ENCODE measurements at places on chromosomes 3 and 15. TPM values are rescaled to one million over a fixed set of nuclear protein-coding genes. Genes with fewer than 3 reads are reported as not detected.

Gene LRTM1
- total RNA-seq: 0.47 TPM

Gene ZBED2
- total RNA-seq: 52.2 TPM

Gene SEMA5B
- total RNA-seq: 0.99 TPM

Gene SOX14
- total RNA-seq: 0.09 TPM

DNA sequence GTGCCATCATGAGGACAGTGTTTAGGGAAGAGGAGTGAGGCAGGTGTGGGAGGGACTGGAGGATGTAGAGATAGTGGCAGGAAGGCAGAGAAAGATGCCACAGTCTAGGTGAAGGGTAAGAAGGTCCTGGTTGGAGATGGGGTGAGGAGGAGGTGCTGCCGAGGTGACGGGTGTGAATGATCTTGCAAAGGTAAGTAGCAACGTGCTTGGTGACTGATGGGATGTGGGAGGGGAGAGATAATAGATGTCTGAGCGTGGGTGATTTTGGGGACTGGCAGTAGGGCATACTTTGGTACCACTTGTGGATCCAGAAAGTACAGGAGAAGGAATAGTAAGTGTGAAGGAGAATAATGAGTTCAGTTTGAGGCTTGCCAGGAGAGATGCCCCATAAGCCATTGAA lies 27.2 kb downstream of the EPHB3 start:
- no peak for DNase-seq

DNA sequence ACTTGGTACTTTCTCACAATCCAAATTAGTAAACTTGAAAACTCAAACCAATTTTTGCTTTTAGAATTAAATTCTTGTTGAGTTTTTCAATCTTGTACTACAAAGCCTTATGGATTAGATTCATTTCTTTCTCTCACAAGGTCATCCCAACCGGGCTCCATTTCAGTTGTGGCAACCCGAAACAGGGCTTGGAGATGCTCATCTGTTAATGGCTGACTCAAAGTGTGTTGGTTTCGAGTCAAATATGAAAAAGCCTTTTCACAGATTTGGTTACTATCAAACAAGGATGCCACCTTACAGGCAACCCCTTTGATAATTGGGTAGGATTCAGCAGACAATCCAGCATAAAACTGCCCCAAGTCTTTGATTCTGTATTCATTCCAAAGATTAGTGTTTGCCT lies 1.8 kb downstream of the EPM2AIP1 start:
- no peak for DNase-seq

DNA sequence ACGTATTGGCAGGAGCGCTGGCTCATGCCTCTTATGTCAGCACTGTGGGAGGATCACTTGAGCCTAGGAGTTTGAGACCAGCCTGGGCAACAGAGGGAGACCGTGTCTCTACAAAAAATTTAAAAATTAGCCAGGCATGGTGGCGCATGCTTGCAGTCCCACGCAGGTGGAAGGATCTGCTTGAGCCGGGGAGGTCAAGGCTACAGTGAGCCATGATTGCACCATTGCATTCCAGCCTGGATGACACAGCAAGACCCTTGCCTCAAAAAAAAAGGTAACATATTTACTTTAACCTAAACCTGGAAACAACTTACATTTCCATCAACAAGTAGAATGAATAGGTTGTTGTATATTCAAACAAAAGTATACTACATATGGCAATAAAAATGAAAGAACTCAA lies 78.1 kb downstream of the HERC2 start:
- no peak for DNase-seq

Gene ALPK3
- total RNA-seq: 1.1 TPM

DNA sequence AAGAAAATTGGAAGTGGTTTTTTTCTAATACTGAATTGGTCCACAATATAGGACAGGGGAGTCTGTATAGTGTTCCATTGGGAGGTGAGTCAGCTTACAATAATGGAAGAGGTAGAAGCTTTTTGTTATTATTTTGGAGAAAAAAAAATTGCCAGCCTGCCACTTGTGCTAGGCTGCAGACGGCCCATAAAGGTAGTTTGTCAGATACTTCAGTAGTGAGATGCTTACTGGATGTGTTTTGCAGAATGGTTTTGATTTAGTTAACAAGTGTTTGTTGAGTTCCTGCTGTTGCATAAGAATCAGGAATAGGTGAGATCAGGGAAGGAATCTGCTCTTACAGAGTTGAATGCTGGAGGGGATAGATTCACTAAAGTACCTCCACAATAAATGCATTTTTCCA lies 1.0 kb downstream of the DTWD1 start:
- DNase-seq: no peak

DNA sequence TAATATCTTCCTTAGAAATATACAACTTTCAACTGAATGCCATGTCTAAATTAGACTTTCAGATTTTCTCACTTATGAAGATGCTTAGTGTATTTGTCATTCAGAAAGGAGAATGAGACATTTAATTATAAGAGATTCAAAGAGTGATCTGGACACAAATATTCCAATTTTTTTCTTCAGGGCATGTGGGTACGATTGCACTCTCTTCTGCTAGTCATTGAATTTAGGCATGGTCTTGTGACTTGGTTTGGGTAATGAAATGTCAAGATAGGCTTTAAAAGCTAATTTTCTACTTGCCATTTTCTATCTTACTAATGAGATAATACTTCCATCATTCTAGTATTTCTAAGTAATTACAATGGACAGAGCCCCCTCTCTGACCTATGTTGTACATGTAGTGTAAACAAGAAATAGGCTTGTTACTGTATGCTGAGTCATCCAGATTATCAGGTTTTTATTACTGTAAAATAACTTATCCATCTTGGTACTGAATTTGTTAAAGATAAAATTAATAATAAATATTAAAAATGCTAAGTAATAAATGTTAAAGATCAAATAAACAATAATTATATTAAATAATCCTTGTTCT lies 770.8 kb upstream of the BCHE start:
- DNase-seq: no peak

Gene C2CD4A
- total RNA-seq: 0.66 TPM

Gene MED12L
- 1.7 TPM for total RNA-seq

Gene CGNL1
- 5.9 TPM for total RNA-seq

GRCh38 chr3:126245811-126246727 lies 65.7 kb upstream of the ALDH1L1 start:
- DNase-seq: no peak

DNA sequence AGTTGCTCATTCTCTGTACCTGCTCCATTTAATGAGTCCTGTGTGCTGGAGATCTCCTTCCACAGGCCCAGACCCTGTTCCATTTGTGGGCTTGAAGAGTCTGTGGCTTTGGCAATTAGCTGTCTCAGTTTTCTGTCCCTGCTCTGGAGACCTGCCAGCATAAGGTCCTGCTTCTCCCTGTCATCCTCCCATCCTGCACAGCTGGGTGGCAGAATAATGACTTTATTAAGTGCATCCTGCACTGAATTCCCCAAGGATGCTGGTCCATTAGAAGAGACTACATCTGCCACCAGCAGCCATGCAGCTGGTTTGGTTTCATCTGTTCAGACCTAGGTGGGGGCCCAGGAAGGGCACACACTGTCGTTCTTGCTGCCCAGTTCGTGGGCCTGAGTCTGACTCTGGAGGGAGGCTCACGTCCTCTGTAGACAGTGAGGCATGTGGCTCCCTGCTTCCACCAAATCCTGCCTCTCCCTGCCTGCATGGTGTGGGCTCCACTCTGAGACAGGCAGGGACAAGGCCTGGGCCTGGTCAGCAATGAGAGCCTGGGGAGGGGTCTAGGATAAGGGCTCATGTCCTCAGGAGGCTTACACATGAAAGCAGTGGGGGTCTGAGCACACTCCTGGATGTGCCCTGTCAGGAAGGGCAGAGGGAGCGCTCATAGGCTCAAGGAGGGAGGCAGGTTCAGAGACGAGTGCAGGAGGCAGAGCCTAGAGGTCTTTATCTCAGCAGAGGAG lies 78.4 kb upstream of the PRR23E start:
- no peak for DNase-seq

- DNase-seq: no peak
Observed at GRCh38 chr15:83846847-83847246, 192.9 kb downstream of the ADAMTSL3 start.

DNA sequence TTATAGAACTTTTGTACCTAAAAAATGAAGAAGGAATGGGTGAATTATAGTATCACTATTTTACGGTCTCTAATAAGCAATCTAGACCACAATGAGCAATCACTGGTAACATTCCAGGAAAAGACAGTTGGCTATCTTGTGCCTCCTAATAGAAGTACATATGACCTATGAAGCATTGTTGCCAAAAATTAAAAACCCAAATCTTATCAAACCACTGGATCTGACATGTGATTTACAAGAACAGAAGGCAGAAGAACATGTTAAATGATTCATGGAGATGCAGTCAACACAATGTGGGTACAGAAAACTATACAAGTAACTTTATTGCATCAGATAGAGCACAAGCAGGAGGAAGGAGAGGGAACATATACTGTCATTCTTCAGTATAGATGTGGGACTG lies 14.5 kb upstream of the HYKK start:
- no peak for DNase-seq

DNA sequence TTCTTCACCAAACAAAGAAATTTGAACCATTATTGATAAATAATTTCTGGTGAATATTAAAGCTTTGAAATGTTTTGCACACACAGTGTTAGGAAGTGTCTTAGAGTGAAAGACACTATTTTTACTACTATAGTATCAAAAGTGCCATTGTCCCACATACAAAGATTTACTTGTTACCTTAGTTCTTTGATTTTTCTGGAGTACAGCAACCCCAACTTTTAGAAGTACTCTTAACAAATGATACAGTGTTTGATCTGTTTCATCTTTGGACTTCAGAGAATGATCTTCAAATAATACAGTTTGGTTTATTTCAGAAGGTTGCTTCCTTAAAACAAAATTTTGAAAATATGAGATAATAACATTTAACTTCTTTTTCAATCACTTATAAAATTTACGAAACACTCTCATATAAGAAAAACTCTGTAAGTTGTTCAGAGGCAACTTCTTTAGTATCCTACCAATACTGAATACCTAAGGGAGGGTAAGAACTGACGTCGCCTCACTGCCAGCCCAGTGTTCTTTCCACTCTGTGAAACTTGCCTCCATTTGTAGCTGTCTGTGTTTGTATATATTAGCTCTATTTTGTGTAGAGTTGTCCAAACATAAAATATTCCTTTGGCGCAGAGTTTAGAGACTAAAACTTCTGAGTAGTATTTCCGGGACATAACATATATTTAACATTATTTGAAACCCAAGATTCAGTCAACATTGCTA lies 464.2 kb downstream of the LPP start:
- DNase-seq: no peak

Gene HIGD2B
- 0.09 TPM for total RNA-seq

- DNase-seq: peak; percentile 45
Observed at GRCh38 chr3:15556512-15556911, 35.0 kb upstream of the COLQ start.

Gene CDC25A
- total RNA-seq: 17.2 TPM

DNA sequence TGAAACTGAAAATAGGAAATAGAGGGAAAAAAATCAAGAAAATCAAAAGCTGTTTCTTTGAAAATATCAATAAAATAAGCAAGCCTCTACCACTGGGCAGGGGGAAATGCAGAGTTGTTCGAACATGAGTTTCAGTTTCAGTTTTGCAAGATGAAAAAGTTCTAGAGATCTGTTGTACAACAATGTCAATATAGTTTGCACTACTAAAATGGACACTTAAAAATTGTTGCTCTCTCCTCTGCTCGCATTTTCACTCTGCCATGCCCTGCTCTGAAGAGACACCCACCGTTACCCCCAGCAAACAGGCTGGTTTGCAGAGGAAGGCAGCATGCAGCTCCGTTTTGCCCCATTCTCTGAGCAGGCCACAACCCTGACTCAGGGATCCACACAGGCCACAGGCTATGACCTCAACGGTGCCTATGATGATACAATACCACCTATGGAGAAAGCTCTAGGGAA lies 64.5 kb downstream of the ZNF148 start:
- peak; percentile 41 for DNase-seq

GRCh38 chr3:111688190-111688800 lies 93.1 kb upstream of the ZBED2 start:
- DNase-seq: no peak

Gene STRC
- total RNA-seq: 0.05 TPM

GRCh38 chr3:100254168-100254777 lies 6.5 kb upstream of the TBC1D23 start:
- DNase-seq: no peak

DNA sequence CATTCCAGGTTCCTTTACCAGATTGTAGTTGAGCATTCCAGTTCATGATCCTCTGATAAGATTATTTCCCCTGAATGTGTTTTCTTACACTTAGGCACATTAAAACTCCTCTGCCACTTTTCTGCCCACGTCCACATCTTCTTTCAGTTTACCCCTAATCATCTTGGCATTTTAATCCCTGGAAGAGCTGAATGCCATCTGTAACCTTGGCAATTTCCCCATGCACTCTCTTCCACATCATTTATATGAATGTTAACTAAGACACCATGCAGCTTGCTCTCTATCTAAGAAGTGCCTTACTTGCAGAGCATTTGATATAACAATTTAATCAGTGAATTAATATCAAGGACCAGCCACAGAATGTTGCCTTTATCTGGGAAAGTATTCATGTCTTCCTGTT lies 25.8 kb downstream of the TIMP4 start:
- no peak for DNase-seq

Gene CSPG5
- total RNA-seq: 0.09 TPM

Gene GOLGA6L10
- 0.47 TPM for total RNA-seq

Gene CMTM7
- 12.5 TPM for total RNA-seq

Gene NCKIPSD
- total RNA-seq: 8.8 TPM

Gene RTP2
- not detected for total RNA-seq

DNA sequence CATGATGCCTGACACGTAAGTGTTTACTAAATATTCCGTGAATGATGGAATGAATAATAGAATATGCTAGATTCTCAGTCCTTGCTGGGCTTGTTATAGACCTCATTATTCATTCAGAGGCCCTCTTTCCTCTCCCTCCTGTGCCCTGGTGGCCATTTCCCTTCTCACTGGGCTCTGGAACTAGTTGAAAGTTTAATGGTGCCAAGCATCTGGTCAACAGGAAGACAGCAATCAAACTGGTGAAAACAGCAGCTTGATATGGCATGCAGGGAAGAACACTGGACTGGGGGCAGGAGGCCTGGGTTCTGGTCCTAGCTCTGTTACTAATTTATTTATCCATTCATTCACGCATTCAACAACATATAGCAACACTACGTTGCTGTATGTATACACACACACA lies 3.7 kb upstream of the APOD start:
- DNase-seq: no peak

DNA sequence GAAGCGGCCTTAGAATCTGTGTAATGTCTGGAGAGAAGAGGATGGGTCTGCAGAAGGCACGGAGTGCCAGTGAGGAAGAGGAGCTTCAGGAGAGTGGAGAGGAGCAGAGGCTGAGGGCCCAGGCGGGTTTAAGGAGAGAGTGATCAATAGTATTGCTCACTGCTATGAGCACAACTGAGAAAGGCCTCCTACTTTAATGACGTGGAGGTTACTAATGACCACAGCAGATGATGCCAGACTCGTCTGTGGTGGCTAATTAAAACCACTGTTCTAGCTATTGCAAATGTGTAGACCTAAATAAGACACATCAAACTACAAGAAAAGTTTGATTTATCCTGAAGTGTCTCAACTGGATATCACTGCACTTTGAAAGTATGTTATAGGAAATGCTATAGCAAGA lies 33.2 kb downstream of the MTMR10 start:
- DNase-seq: no peak

- no peak for DNase-seq
Observed at GRCh38 chr3:121063628-121064027, 155.6 kb downstream of the STXBP5L start.
